ENCODE measurements at places on chromosomes 5 and 9.

DNA sequence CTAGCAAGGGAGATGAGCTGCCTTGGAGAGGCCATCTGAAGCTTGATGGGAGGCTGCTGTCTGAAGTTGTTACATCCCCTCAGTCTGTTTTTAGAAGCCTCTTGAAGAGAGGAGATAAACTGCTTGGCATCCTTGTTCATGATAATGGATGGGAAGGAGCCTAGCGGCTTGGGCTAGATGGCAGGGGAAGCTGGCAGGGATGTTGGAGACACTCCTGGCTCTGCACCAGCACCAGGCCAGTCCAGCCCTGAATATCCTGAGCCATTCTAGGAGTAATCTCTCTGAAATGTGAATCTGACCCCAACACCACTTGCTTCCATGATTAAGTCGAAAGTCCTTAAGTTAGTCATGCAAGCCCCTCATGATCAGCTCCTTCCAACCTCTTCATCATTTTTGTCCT is 310.5 kb downstream of the NSG2 start:
- no peak for DNase-seq

- peak; percentile 50 for DNase-seq
Measured at GRCh38 chr9:94697972-94698581, 28.4 kb upstream of the AOPEP start.

DNA sequence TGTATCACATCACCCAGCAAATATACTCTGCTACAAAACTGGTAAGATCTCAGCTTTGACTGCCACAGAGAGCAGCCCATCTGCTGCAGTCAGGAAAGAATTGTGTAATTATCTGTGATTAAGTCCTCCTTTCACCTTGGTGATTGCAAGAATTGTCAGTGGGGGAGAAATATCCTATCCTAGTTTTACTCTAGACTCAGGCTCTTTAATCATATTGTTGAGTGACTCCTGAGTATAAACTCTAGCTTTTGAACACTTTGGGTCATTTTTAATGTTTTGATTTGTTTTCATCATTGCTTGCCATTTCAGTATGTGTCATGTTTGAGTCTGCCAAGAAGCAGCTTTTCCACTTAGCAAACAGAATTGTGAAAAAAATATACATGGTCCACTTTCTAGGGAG is 32.1 kb downstream of the VCAN start:
- DNase-seq = no peak

- no peak for DNase-seq
Measured at GRCh38 chr9:77750981-77751340, 102.8 kb upstream of the GNA14 start.

GRCh38 chr9:124187311-124187710 is 70.4 kb upstream of the NEK6 start:
- no peak for DNase-seq

GRCh38 chr9:98259791-98260190 is 4.3 kb upstream of the TBC1D2 start:
- DNase-seq = no peak

DNA sequence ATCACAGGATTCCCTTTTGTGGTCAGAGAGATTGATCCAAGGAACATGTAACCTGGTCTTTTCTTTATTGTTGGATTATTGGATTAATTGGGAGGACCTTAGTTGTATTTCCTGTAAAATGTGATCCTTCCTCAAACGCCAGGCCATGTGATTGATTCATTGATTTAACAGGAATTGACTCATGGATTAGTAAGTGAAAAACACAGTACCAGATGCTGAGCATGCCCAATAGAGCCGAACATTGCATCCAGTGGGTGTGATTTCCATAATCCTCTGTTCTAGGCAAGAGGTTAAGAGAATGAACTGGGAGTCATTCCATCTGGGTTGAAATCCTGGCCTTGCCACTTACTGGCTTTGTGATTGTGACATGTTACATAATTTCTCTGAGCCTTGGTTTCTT is 522.3 kb downstream of the MAT2B start:
- DNase-seq = no peak

- DNase-seq = no peak
Measured at GRCh38 chr9:14021871-14022525, 291.9 kb downstream of the NFIB start.

GRCh38 chr5:1855075-1855474 is 27.6 kb downstream of the IRX4 start:
- DNase-seq = no peak

DNA sequence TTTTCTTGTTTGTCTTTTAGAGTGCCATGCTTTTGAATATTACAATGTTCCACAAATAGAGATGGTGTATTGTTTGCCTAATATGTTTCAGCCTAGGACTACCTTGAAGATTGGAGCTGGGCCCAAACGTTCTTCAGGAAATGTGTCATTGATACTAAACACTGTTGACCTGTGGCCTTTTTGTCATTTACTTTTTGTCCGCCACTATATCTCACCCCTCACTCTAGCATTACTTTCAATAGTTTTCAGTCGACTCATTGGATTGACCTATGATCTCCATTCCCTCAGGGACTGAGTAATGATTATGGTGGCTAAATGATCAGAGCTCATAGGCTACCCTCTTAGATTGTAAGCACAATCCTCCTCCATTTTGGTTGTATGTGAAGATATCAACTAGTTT is 115.8 kb downstream of the NUDT12 start:
- DNase-seq = no peak

- DNase-seq = peak; percentile 81
Measured at GRCh38 chr5:170791325-170791954, 7.9 kb downstream of the GABRP start.

DNA sequence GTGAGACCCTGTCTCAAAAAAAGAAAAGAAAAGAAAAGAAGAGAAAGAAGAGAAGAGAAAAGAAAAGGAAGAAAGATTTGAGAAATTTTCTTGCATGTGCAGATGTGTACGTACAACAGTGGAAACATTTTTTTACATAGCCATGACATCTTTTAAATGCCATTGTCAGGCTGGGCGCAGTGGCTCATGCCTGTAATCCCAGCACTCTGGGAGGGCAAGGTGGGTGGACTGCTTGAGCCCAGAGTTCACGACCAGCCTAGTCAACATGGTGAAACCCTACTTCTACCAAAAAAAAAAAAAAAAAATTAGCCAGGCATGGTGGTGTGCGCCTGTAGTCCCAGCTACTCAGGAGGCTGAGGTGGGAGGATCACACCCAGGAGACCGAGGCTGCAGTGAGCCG is 6.6 kb downstream of the LMAN2 start:
- DNase-seq = no peak

DNA sequence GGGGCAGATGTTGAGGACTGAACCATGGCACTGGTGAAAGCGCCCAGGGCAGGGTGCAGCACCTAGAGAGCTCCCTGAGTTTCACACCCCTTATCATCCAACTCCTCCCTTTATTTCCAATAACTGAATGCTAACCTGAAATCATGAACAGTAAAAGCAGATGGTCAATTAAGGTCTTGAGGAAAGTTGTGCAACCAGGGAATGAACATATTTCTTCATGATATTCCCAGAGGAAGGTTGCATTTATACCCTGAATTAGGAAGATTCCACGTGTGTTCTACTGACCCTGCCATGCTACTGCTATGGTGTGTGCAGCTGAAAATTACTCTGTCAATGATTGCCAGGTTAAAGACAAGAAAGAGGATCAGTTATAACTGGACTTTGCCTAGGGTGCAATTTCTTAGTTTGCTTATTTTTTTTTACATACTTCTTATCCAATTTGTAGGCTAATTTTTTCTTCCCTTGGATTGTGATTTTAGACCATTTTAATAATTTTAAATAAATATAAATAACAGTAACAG is 319.8 kb downstream of the SEMA5A start:
- no peak for DNase-seq

DNA sequence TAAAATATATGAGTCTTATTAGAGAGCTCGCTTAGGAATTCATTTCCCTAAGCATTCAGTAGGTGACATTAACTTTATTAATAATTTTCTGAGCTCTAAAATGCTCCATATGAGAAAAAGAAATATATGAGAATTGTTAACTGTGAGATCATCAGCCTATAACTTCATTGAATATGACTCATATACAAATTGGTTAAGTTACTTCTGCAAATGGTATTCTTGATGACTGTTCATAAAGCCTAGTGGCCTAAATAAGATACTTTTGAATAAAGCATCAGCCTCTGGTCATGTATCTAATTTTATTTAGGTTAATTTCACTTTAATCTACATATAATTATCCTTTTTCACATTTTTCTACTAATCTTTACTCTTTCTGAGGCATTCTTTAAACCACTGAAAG is 710.2 kb upstream of the ACO1 start:
- DNase-seq = no peak
